HT1080 (cell line): ENCODE measurements at places on chromosomes 7 and 10.

GRCh38 chr7:112481121-112481736 is 438 bp downstream of the LSMEM1 start:
- DNase-seq, result no peak

- DNase-seq, result no peak
These were observed 49.1 kb upstream of the SEMA3C start for GRCh38 chr7:80967917-80968297.

DNA sequence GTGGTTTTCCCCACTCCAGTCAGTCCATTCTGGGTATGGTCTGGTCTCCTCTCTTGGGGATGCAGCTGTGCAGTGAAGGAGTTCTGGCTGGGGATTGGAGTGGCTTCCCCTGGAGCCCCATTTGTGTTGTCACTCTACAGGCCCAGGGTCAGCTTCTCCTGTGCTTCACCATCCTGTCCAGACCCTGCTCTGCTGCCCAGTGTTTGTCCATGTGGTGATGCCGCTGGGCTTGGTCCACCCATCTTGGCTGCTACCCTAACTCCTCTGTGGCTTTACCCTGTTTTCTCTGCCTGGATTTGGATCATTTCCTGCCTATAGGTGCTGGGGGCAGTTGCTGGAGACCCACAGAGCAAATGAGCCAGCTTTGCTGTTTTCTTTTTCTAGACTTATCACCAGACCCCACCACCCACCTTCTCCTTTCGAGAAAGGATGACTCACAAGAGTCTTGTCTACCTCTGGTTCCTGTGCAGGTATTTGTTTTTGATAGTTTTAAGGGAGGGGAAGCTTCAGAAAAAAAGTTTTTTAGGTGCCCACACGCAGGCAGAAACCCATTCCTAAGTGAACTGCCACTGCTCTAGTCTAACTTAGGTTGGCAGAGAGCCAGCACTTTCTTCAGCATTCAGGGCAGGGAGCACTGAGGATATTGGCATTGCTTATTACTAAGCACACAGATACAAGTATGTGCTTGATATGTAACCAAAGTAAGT is 8.5 kb downstream of the ZDHHC16 start:
- DNase-seq, result no peak

- DNase-seq, result peak; percentile 61
These were observed 129.2 kb downstream of the KCND2 start for GRCh38 chr7:120402079-120402767.

DNA sequence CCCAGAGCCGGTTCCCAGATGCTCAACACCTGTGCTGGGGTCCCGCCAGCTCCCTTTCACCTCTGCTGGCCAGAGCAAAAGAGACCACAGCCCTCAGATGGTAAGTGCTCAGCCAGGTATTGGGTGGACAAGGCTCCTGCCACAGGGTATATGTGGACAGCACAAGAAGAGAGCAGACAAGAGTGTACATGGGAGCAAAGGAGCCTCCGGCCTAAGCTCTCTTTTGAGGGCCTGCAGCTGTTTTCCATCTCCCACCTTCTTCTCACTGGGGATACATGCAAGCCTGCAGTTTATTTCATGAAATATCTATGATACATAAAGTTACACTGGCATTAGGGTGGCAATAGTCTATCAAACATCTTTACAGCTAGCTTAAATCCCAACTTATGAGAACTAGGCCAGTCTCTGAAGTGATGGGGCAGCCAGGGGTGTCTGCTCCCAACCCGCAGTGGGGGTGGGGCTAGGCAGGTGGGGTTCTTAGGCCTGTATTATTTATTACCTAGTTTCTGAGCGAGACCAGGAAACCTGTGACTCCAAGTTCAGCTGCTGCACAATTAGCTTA is 50.4 kb upstream of the DDC start:
- DNase-seq, result no peak

- no peak for DNase-seq
These were observed 119.0 kb upstream of the RHOBTB1 start for GRCh38 chr10:61063034-61063433.

- DNase-seq, result no peak
These were observed 135.9 kb downstream of the ADARB2 start for GRCh38 chr10:1601406-1601805.

- peak; percentile 8 for DNase-seq
These were observed 47.2 kb downstream of the MALSU1 start for GRCh38 chr7:23346316-23346715.

- DNase-seq, result no peak
These were observed 39.2 kb downstream of the PAPOLB start for GRCh38 chr7:4822677-4823076.

DNA sequence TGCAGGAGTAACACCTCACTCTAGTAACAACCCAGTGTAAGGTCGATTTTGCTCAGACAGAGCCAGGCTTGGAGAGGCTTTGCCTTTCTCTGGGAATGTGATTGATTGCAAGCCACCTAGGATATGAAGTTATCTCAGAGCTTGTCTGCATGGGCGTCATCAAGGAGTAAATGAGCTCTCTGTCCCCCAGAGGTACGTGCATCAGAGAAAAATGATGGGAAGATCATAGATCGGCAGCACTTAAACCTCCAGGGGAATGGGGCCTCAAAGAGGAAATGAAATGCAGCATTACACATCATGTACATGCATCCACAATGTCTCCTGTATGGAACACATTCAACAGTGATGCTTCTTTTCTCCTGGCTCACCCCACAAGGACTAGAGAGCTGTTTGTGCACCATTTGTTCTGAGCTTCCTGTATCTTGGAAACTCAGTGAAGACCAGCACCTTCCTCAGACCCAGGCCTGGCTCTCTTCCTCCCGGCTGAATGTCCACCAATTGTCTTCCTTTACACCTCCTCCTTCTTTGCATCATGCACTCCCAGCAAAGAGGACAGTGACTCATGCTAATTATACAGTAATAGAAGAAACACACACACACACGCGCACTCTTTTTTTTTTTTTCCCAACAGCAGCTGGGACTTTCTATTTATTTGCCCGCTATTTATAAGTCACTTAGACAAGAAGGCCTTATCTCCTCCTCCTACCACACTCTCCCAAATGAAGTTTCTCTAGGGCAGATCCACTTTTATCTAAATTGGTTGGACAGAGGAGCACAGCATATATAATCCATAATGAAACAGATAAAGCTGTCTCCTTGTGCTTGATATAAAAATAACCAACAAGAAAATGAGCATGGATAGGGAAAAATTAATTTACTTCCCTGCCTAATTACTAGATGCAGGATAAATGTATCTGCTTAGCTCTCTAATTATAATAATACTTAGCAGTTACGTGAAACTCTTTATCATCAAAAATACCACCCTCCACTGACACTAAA is 990.7 kb downstream of the CCSER2 start:
- DNase-seq, result peak; percentile 85

- no peak for DNase-seq
These were observed 669.8 kb downstream of the SUGCT start for GRCh38 chr7:40804477-40805215.
